ENCODE measurements at places on chromosomes 5 and 9.

DNA sequence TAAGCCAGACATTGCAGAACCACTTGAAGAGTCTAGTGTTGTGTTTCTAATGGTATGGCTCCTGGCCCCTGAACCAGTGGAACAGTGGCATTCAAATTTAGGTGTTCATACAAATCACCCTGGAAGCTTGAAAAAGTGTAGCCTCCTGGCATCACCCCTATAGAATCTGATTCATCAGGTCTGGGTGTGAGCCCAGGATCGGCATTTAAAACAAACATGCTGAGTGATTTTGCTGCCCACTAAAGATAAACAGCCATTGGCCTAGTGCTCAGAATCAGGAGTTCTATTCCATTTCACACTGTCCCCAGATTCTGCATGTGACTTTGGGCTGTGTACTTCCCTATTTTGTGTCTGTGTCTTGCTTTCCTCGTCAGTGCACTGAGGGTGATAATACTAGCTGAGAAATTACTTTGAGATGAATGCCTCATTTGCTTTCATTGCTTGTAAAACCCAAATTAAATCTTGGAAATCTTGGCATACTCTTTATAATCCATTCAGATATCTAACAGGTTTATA, 241.5 kb upstream of the CLINT1 start:
- DNase-seq, result no peak

- no peak for DNase-seq
Measured at GRCh38 chr5:42131081-42131480, 206.0 kb downstream of the FBXO4 start.

GRCh38 chr5:10856683-10857337, 95.8 kb upstream of the DAP start:
- DNase-seq, result no peak

DNA sequence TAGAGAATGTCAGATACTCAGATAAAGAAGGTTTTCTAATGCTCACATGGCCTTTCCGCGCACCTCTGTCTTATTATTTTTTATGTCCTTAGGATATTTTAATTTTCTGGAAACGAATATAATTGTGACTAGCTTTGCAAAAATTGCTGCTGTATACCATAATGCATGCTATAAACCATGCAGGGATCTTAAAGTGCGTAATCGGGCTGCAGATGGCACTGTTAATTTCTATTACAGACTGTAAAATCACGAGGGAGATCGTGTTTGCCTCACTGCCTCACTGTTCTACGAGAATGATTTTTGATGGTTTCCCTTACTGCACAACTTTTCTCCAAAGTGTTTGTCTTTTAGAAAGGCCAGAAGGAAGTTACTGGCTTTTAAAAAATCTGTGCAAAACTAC, 356.1 kb downstream of the TUSC1 start:
- no peak for DNase-seq

DNA sequence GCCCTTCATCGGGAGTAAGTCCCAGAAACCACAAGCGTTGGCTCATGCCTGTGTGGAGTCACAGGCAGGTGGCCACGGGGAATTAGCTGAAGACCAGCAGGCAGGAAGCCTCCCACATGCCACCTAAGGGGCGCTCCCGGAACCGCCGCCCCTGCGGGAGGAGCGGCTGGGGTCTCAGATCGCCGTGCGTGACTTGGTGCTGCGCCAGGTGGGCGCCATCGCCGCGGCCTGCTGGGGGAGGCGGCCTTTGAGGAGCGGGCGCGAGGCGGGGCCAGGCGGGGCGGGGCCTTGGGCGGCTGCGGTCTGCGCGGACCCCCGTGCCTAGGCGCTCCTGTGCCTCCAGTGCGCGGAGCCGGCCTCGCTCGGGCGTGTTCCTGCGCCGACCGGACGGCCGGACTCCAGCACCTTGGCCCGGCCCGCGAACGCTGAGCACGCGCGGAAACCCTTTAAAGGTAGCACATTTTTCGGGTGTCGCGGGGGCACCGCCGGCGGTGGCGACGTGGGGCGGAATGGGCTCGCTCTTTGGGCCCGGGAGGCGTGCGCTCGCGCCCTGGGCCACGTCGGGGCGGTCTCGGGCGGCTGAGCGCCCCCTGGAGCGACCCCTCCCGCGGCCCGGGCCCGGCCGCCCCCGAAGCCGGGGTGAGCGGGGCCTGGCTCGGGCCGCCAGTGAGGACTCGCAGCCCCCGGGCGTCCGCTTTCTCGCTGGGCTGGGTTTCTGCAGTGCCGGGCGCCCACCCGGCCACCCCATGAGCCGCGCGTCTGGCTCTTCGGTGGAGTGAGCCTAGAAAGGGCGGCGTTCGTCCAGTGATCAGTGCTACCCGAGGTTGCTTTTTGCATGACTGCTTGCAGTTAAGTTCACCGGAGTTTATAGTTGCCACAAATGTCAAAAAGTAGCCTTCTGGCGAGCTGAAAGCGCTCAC, 24.5 kb downstream of the LECT2 start:
- peak; percentile 30 for DNase-seq

DNA sequence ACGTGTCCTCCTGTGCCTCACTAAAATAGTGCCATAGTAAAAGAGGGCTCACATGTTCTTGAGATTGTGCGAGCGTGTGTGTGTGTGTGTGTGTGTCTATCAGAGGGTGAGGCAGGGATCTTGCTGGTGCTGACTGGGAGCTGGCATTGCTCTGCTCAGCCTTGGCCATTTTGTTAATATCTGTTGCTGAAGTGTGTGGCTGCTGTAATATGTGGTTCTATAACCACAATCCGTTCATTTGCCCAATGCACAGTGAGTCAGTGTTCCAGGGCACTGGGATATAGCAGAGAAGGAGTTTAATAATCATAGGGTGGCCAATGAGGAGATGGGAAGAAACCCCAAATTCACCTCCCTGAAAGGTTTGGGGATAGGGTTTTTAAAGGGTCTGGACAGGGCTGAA, 61.3 kb downstream of the RASGRF2 start:
- DNase-seq, result no peak

GRCh38 chr5:35205186-35205585, 25.1 kb downstream of the PRLR start:
- DNase-seq, result no peak

GRCh38 chr5:24331531-24331930, 313.2 kb downstream of the CDH10 start:
- no peak for DNase-seq

- no peak for DNase-seq
Measured at GRCh38 chr5:83363111-83363885, 108.2 kb upstream of the VCAN start.

- DNase-seq, result no peak
Measured at GRCh38 chr5:91052977-91053740, 330.0 kb downstream of the ARRDC3 start.

DNA sequence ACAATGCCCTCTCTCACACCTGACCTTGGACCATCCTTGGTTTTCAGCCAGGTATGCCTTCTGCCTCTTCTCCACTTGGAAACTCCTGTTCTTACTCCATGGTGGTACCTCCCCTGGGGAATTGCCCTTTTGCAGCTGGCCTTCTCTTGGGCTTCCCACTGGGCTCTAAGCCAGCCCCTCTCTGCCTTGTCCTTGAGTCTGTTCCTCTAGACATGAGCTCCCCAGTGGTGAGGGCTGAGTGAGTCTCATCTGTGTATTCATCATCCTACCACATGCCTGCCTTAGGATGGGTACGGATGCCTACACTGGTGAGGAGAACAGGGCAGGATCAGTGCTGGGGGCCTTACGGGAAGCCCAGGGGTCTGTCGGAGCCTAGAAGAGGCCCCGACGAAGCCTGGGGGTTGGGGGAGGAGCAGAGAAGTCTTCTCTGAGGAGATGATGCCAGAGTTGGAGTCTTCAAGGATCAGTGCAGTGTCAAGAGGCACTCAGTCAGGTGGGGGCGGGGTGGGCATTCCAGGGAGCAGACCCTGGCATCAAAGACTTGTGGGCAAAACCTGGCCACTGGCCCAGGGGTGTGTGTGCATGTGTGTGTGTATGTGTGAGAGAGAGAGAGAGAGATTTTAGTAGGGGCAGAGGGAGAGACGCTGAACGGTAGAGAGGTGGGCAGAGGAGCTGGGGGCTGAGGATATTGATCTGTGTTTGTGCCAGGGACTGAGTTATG, 5.2 kb upstream of the CRB2 start:
- DNase-seq, result no peak

GRCh38 chr5:58348996-58349728, 110.7 kb downstream of the PLK2 start:
- no peak for DNase-seq

DNA sequence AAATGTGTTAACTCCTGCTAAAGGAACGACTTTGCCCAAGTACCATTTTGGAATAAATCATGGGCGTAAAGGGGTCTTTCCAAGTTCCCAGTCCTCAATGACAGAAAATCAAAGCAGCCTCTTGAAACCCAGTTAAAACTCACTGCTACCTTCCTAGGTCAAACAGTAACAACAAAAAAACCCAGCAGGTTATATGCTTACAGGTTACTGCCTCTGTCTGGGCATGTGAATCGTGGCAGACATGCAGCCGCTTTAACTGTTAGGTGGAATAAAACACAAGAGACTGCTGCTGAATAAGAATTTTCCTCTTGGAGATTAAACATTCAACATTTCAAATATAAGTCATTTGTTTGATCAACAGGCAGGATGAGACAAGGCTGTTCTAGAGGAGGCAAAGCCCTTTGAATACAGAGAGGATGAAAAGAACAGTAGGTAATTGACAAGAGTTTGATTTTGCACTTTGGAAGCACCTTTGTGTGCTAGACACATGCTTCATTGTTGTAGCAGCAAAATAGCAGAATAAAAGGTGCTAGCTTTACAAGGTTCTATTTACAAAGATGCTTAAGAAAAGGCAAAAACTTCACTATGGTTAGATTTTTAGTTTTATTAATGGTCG, 319.4 kb downstream of the NDUFS4 start:
- peak; percentile 18 for DNase-seq

- no peak for DNase-seq
Measured at GRCh38 chr9:37660691-37661090, 9.9 kb downstream of the FRMPD1 start.

- DNase-seq, result no peak
Measured at GRCh38 chr9:96116275-96117064, 185.5 kb downstream of the HSD17B3 start.

- no peak for DNase-seq
Measured at GRCh38 chr5:138054206-138054605, 21.3 kb upstream of the FAM13B start.

Measured in NCI-H2081 (cell line).